ENCODE measurements at places on chromosomes 5 and 9.

DNA sequence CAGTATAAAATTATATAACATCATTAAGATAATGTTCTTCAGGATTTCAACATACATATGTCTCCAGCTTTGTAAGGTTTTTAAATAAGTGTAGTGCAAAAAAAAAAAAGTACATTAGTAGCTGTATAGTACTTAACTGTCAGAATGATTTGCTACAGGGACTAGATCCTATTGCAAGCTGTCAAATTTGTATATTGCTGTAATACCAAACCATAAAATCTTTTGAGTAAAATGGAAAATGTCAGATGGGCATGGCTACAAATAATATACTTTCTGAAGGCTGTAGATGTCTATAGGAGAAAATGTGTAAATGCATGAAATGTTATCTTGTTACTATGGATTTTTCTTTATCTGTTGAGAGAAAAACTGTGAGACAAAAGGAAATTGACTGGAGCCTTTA lies 298.5 kb downstream of the KDM4C start:
- DNase-seq = no peak

GRCh38 chr5:160361624-160362228 lies 8.7 kb downstream of the C1QTNF2 start:
- DNase-seq = no peak

- DNase-seq = peak; percentile 70
Measured at GRCh38 chr5:10699281-10699874, 61.7 kb downstream of the DAP start.

DNA sequence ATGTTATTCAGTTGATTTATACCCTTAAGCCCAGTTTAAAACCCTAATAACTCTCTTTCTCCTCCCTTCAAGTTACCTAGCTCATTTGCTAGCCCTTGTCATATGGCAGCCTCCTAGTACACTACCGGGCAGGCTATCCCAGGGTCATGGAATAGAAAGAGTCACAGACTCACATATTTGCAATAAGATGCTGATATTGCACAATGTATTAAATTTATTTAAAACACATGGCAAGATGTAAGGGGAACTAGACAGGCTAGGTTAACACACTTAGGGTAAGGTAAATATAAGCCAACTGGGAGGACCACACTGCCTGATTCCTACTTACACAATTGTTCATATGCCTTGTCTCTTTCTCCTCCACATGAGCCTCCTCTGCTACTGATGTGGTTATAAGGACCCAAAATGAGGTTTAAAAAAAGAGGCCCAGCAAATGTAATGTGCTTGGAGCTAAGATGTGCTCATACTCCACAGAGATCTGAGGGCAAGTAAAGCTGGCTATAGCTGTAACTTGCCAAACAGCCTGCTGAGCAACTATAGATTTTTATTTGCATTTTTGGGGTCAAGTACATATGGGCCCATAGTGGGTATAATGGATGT lies 130.0 kb downstream of the ENC1 start:
- no peak for DNase-seq

- DNase-seq = no peak
Measured at GRCh38 chr9:84212982-84213381, 127.6 kb downstream of the SLC28A3 start.

- peak; percentile 13 for DNase-seq
Measured at GRCh38 chr9:5354184-5354583, 14.5 kb upstream of the RLN1 start.

- DNase-seq = no peak
Measured at GRCh38 chr9:120946259-120946658, 19.7 kb upstream of the TRAF1 start.

GRCh38 chr5:5504325-5504724 lies 81.8 kb downstream of the ICE1 start:
- DNase-seq = no peak

DNA sequence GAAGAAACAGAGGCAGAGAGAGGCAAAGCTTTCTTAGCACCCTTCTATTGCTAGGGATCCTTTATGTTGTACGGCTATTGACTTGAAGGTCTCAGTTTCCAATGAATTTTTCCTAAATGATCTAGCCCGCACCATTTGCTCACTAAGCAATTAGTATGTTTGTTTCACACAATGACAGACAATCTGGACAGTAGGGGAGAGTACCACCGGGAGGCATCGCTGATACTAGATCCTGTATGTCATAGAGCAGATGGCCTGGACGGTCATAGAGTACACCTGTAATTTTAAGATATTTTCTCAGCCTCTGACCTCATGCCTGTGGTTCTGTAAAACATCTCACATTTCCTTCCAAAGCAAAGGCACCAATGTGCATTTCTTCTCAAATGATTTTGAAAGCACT lies 194.3 kb downstream of the TLE4 start:
- no peak for DNase-seq

- no peak for DNase-seq
Measured at GRCh38 chr5:132232465-132232864, 4.8 kb upstream of the P4HA2 start.

DNA sequence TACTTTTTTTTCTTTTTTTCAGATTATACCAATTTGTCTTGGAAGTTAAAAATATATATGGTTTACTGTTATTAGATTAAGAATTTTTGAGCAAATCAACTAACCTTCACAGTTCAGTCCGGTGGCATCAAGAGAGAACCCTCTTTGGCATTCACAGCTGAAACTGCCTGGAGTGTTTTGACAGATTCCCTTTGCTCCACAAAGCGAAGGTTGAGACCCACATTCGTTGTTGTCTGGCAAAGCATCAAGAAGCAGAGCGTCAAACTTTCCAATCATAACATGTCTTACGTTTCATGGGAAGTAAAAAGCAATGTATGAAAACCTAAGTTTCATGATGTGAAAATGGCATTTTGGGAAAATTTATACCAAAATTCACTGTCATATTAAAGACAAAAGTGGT lies 190.2 kb downstream of the SLC12A2 start:
- DNase-seq = no peak

DNA sequence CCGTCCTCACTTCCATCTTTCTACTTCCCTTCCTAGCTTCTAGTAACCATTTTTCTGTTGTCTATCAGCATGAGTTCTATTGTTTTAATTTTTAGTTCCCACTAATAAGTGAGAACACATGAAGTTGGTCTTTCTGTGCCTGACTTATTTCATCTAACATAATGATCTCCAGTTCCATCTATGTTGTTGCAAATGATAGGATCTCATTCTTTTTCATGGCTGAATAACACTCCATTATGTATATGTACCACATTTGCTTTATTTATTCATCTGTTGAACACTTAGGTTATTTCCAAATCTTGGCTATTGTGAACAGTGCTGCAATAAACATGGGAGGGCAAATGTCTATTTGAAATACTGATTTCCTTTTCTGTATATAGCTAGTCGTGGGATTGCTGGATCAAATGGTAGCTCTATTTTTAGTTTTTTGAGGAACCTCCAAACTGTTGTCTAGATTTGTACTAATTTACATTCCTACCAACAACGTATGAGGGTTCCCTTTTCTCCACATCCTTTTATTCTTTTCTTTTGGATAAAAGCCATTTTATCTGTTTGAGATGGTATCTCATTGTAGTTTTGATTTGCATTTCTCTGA lies 50.3 kb downstream of the NSD1 start:
- no peak for DNase-seq

DNA sequence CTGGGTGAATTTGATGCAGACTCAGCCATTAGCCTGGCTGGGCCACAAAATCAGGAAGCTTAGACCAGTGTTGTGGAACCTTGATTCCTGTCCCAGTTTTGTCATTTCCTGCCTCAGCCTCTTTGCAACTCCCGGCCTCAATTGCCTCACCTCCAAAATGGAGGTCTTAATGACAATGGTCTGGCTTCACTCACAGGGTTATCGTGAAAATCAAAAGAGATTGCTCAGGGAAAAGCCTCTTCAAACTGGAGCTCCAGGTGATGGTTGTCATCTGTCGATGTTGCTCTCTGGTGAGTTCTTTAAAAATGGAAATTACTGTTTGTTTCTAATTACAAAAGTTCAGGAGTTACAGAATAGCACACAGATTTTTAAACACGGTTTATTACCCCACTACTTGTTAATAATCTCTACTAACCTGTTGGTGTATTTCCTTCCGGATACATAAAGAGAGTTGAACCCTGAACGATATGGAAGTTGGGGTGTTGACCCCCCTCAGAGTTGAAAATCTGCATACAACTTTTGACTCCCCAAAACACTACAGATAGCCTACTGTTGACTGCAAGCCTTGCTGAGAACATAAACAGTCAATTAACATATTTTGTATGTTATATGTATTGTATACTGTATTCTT lies 109.9 kb upstream of the CPEB4 start:
- DNase-seq = peak; percentile 18

GRCh38 chr9:6444128-6444527 lies 31.1 kb downstream of the UHRF2 start:
- DNase-seq = no peak

DNA sequence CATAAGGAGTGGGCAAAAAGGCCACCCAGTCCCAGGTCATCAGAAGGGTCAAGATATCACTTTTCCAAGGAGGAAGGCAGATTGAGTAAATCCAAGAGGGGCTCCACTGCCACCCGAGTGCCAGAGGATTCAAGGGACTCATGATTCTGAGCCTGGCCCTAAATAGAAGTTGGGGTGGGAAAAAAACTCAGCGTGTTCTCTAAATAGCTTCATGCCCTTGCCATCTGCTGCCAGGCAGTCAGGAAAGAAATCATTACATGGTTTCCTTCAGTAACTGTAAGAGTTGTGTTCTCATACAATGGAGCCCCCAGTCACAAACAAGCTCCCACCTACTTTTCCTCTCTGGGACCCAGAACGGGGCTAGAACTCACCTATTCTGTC lies 37.2 kb downstream of the SAR1B start:
- DNase-seq = no peak

DNA sequence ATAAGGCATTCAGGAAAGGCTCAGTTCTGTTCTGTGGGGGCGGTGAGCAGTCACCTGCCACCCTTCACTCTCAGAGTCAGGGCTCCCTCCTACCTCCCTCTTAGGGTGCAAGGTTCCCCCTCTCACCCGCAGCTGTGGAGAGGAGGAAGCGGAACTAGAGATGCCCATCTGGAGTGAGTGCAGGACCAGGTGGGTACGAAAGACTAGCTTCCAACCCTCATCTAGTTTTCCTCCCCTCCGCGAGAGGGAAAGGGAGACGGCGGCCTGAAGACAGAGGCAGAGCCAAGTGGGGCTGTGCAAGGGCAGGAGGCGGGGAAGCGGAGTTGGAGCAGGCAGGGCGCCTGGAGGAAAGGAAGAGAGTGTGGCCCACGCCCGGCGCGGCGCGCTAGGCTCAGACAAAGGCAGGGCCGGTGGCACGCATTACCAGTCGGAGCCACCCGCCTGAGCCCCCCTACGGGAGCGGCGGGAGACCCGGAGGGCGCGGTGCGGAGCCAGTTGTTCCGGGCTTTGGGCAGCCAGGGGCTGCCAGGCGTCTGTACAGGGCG lies 7.3 kb downstream of the PRR7 start:
- DNase-seq = no peak

GRCh38 chr9:119556129-119556875 lies 187.1 kb upstream of the BRINP1 start:
- DNase-seq = peak; percentile 80

DNA sequence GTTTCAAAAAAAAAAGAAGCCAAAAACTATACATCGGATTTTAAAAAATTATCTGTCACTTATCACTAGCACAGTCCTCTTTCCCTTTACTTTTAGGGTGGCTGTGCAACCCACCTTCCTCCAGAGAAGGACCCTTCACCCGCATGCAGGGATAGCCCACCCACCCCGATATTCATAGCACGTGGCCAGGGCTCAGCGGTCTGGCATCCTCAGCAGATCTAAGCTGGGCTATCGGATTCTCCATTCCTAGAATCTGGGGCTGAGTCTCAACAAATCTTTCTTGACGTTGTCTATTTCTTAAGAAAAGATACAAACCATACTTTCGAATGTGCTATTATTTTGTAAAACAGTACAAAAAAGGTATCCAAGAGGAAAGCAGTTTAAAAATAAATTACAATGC lies 70.9 kb downstream of the MYO10 start:
- no peak for DNase-seq

- peak; percentile 77 for DNase-seq
Measured at GRCh38 chr5:96614110-96614691, 48.0 kb upstream of the CAST start.

GRCh38 chr9:89431930-89432725 lies 65.8 kb downstream of the SEMA4D start:
- DNase-seq = no peak

DNA sequence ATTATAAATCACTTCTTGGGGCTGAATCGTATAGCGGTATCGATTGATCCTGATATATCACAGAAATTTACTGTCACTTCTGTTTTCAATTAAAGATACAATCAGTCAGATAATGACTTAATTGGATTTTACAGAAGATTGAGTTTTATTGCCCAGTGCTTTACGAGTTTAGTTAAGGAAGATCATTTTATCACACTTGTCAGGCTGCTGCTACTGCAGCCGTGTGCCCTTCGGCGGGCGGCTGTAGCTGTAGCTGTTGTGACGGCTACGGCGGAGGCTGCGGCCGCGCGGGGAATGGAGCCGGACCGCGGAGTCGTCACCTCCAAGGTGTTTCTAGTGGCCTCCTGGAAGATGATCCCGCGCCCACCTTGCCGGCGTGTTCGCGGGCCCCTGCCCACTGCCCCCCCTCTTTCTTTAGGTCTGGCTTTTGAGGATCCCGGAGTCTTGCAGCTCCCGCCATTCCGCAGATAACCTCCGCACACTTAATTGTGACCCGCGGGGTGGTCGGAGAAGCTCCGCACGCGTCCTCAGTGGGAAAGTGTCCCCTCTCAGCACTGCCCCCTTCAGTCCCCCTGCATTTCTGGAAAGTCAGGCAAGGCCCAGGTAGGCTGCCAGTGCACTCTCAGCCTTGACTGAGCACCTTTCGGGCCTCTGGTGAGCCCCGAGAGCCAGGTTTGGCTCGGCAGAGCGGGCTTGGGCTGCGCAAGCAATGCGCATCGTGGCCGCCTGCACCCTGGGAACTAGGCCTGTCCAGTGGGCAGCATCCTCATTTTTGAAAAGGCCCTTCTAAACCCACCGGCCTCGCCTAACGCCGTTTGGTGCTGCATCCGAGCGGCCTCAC lies 6.9 kb upstream of the DMRT3 start:
- peak; percentile 49 for DNase-seq

DNA sequence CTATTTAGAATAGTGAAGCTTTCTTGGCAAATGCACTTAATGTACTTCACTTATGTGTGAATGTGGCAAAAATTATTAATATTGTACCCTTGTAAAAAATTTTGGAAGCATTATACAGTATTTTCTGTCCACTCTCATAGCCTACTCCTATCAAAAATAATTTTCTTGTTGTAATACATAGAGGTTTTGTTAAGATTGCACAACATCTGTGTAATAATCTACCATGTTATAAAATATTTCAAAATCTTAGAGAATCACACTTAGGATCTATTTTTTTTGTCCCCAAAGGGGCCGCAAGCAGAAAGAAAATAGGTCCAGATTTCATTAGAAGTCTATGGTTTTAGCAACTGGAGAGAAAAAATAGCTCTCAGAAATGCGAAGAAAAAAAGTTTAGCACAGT lies 945.9 kb downstream of the CDH18 start:
- DNase-seq = no peak

DNA sequence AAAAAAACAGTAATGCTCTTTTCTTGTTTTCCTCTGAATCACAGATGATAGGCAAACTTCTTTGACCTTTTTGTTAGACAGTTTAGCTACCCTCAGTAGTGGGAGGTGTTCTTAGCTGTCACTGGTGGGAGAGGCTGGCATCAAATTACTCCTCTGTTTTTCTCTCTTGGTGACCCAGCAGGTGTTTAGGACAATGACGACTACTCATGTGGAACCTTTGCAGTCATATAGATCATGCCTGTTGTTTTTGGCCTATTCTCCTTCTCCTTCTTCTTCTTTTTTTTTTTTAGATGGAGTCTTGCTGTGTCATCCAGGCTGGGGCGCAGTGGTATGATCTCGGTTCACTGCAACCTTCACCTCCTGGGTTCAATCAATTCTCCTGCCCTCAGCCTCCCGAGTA lies 15.4 kb upstream of the NPR2 start:
- DNase-seq = no peak

All from mesendoderm (in vitro differentiated cells).